ENCODE measurements at places on chromosomes 11 and 22.

DNA sequence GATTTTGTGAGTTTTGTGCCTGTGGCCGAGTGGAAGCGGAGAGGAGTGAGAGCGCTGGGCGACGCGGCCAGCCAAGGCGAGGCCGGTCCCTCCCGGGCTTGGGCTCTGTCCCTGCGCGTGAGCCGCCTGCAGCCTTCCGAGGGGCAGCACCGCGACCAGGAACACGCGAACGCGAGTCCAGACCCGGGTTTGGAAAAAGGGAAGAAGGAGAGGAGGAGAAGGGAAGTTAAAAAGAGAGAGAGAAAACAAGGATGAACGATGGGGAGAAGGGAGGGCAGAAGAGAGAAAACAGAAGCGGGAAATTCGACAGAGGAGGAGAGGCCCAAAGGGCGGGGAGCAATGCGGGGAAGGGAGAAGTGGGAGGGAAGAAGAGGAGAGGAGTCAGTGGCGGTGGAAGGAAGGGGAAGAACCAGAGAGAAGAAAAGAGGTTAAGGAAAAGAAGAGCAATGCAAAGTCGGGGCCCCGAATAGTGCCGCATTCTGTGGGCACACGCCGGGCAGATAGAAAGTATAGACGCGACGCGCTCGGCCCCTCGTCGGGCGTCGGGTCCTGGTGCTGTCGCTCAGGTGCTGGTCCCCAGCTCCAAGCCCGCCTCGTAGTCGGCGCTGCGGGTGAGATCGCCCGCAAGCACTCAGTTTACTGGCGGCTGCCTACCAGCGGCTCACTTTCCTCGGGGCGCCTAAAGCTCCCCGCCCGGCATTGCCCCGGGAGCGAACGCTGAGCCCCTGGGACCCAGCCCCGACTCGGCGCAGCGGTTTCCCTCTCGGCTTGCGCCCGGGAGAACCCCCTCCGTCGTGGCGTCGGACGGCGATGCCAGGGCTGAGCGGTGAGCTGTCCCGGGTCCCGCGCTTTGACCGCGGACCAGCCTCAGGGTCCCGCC, 2.8 kb upstream of the BARX2 start:
- DNase-seq, result no peak

DNA sequence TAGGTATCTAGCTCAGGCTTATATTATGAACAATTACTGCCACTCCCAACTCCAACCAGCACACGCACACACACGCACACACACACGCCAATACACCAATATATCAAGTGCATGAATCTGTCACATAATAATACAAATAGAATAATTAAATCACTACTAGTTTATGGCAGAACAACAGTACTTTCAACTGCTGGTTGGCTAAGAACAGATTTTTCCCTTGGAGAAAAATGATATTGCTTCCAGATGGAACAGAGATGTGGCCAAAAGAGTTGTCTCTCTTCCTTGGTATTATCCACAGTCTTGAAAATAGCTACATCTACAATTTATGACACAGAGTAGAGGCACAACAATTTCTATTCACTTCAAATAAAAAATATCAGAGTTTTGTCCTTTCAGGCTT, 538.3 kb upstream of the FAT3 start:
- DNase-seq, result no peak

GRCh38 chr22:40348025-40348658, 1.8 kb downstream of the ADSL start:
- peak; percentile 80 for DNase-seq

DNA sequence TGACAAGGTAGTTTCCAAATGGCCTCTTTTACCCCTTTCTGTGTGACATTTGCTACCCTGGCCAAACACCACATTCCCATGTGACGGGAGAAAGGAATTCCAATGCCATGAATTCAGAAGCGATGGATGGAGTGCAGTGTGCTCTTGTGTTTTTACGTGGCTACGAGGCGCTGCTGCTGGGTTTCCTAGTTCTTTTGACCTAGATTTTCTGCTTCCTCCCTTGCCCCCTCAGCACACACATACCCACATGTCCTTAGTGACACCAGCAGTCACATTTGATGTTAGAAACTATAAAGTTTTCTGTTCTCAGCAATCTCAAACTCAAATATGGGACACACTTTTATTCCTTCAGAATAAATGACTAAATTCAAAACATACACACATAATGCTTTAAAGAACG, 7.8 kb upstream of the TMA7B start:
- DNase-seq, result no peak

DNA sequence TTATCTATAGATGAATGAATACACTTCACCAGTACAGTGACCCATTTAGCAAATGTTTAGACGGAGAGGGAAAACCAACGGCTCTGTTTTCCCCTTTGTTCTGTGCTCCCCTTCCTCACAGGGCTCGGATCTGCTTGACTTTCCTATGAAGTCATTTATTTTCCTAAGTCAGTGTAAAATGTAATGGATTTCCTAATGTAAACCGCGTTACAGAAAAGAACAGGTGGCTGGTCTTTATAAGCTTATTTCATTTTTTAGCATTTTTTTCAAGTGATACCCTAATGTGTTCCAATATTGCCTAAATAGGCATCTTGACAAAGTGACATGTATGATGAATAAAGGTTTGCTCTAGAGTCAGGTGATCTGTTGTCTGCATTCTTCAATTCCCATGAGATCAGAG, 207.5 kb downstream of the PGR start:
- no peak for DNase-seq

DNA sequence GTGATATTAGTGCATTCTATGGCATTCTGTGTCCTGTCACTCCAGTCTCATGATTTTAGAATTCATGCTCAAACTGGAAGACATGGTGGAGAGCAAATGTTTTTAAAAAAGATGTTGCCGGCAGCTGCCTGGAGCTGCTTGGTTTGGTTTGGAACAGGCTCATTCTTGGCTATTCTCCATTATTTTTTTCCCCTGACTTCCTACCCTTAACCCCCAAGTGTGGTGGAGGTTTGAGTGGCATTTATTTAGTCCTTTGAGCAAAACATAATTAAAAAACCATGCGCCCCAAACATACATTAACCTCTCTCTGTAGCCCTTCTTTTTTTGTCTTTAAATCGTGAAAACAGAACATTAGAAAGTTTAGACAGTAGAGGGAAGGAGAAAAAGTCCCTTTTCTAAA, 94.7 kb downstream of the LDLRAD3 start:
- DNase-seq, result no peak

DNA sequence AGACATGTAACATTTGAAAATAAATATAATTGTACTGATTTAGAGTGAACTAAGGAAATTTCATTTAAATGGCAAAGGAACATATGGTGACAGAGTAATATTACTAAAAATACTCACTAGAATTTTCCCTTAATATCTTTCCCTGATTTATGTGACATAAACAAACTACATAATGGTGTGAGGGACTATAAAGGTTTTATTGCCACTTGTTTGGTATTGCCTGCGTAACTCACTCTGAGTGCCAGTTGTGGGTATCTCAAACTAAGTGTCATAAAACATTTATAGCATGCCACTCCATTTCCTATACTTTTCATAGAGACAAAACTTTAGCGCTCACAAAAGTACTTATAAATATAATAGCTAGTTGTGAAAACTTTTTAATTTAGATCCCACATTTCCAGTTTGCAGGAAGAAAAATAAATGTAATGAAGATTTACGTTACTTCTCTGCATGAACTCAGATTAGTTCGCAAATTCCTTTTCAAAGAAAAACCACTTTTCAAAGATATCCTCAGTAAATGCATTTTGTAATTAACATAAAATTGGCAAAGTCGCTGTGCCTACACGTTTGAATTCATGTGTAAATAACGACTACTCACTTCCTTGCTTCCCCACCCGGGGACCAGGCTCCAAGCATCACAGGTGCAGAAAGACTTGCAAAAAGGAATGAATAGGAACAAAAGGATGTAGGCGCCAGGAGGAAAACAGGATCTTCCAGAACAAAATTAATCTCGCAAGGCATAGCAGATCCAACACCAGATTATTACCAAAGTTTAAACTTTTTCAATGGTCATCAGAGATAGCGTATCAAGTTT, 1.6 kb upstream of the QSER1 start:
- DNase-seq, result no peak

DNA sequence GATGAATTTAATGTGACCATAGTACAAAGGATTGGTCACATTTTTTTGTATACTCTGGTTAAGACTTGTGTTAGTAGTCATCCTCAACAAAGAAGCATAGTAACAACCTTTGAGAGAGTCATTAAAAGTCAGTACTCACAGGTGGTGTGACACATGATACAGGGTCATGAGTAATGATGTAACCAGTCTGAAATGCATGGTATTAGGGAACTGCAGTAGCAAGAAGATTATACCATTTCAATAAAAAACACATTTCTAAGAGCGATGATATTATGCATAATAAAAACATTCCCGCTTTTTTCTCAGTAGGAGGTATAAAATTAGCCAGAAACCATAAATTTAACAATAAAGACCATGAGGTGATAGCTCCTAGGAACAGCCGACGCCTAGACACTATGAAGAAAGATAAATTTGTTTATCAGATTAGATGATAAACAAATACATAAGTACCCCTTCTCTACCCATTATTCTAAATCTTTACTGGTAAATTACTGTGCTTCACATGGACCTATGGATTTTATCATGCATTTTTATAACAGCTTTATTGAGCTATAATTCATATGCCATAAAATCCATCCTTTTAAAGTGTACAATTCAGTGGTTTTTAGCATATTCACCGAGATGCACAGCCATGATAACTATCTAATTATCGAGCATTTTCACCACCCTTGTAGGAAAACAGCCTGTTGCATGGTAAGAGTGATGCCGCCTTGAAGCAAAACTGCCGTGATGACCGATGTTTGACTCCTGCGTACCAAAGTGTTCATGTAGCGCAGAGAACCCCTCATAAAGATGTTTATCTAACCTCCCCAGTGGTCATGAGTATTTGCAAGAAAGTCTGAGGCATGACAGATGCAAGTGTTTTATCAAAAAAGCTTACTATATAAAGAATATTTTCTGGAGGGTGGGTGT, 41.8 kb downstream of the TMPRSS5 start:
- peak; percentile 62 for DNase-seq

DNA sequence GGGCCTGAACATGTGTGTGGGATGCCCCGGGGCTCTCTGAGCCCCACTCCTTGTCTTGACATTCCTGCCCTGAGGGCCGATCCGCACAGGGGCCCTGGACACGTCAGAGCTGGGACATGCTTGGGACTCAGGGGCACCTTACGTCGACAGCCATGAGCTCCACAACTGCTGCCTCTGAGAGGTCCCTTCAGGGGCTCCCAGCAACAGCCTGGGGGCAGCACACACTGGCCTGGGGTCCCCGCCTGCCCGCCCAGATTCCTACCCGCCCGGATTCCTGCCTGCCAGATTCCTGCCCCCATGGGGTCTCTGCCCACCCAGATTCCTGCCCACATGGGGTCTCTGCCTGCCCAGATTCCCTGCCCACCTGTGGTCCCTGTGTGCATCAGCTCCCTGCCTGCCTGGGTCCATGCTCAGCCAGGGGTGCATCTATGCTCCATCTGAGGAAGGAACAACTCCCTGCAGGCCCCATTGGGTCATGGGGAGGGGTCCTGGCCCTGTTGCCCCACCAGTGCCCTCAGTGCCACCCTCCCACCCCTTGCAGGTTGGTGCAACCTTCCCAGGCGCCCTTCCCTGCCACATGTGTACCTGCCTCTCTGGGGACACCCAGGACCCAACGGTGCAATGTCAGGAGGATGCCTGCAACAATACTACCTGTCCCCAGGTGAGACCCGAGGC, 35.7 kb downstream of the MUC5B start:
- DNase-seq, result no peak

- peak; percentile 15 for DNase-seq
Measured at GRCh38 chr11:14617241-14618027, 26.2 kb upstream of the PDE3B start.

GRCh38 chr22:17106161-17106784, 14.9 kb downstream of the TMEM121B start:
- DNase-seq, result no peak

DNA sequence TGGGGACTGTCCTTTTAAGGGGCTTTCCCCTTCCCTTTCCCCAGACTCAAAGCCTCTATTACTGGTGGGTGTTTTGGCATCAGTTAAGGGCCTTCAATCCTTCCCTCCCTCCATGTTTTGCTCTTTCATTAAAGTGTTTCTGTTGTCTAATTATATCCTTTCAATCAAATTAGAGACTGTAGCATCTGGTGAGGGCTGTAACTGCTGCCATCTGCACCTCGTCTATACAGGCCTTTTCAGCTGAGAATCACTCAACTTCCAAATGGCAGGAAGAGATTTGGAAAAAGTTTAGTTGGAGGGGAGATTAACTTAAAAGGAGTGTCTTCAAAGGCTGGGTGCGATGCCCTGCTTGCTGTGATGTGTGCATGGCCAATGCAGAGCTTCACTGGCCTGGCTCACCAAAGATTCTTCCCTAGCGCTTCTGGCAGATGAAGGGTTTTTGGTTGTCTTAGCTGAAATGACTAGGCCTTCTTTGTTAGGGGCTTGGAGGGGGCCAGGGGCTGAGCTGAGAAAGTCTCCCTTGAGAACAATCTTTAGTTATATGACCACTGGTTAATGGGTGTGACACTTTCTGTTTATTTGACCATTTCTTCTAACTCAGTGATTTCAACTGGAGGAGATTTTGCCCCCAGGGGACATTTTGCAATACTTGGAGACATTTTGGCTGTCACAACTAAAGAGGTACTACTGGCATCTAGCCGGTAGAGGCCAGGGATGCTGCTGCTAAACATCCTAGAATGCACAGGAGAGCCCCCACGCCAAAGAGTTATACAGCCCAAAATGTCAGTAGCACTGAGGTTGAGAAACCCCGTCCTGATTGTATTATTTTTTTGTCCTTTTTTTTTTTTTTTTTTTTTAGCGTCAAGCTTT, 7.5 kb downstream of the KREMEN1 start:
- DNase-seq, result no peak

- no peak for DNase-seq
Measured at GRCh38 chr11:71987521-71987920, 11.2 kb upstream of the IL18BP start.

DNA sequence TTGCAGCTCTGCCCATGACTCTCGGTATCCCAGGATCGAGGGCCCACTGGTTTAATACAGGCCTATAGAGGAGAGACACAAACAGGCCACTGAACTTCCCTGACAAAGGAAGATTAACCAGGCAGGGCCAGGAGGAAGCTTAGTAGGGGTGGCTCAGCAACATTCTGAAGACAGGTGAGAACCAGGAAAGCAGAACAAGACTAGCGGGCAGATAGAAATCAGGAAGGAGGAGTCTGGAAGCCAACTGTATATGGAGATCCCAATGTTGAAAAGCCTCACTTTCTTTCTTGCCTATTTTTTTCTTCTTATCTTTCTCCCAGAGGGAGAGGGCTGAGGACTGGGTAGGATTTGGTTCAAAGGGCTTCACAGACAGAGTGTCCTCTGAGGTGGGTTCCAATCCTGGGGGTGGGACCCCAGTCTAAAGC, 5.4 kb downstream of the PI4KA start:
- DNase-seq, result no peak
